Stimulated activated CD4-positive, alpha-beta T cell treated with anti-CD3 and anti-CD28 coated beads, TNF-alpha, amount 100 ng/mL, for 4 hours (primary cell): ENCODE measurements at places on chromosomes 7 and 10.

GRCh38 chr10:113538151-113538550 lies 14.7 kb upstream of the HABP2 start:
- DNase-seq: no peak

DNA sequence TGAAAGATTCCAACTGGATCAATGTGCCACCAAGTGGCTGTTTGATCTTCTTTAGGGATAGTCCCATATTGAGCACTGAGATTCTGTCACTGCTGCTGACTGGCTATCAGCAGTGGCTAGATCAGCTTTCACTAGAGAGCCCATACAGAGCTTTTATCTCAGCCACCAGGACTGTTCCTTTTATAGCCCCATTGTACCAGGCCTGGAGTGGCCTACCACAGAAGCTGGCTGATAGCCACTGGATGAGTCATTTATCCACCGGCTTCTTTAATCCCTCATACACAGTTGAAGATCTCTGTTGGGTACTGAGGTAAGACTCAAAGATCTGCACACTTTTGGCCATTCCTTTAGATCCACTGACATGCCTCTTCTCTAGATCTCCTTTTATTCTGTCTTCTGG lies 1101.1 kb downstream of the SORCS3 start:
- DNase-seq: no peak

- no peak for DNase-seq
These were observed 227.2 kb downstream of the ELFN1 start for GRCh38 chr7:1897076-1897860.

GRCh38 chr7:85924062-85924461 lies 719.6 kb upstream of the GRM3 start:
- no peak for DNase-seq

GRCh38 chr10:86100581-86101061 lies 266.0 kb downstream of the GRID1 start:
- no peak for DNase-seq

DNA sequence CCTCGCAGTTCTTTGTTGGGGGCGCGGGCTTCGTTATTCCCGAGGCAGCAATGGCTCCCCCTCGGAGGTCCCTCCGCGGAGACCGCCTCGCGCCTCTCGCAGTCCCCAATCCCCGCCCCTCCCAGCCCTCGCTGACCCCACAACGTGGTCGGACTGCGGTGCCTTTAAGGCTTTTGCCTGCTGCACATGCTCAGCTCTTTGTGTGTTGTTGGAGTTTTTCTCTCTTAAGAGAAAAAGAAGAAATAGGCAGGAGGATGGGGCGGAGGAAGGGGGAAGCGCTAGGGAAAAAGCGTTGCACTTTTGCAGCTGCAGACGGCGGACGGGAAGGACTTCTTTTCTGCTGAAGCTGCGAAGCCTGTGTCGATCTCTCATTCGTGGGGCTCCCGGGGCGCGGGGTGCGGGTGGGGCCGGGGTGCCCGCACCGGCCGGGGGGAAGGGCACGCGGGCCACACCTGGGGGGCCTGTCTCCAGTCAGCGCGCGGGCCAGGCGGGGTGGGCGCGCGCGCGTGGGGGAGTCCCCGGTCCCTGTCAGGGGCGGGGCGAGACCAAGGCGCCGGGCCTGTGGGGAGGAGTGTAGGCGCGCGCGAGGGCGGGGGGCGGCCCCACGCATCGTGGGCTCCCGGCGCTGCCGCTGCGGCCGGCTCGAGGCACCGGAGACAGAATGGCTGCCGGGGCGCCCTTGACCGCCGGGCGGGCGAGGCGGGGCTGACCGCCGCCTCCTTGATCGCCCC lies 445 bp upstream of the ATRNL1 start:
- DNase-seq: no peak

DNA sequence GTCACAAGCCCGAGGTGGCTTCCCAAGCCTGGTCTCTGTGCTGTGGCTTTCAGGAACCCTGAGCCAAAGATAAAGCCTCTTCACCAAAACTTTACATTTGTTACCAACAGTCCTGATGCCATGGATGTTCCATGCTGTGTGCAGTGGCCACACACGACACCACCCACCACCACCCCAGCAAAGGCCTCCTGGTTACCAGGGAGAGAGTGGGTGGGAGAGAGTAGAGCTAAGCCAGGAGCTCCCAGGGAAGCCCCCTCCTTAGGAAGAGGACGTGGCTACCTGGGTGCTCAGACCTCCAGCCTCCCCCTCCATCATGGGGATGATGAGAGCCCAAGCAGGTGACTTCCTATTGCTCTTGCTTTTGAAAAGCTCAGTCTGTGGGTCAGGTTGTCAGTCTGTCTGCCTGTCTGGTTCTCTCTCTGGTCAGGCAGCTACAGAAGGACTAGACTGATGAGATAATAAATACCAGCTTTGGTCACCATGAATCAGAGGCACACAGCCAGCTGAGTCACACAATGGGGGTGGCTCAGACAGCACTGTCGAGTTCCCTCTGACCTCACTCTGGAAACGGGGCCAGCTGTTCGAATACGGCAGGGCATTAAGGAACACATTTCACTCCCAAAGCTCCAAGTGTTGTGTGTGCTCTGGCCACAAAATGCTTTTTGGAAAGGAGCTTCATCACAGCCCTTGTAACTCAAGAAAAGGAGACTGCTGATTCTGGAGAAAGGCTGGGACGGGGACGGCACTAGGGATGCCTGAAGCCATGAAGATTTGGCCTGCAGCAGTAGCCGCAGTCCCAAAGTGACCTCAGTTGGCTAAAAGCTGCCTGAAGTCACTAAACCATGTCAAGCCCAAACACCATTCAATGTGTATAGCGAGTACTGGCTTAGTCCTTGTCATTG lies 166.0 kb downstream of the FANK1 start:
- no peak for DNase-seq

- no peak for DNase-seq
These were observed 57.0 kb downstream of the MALSU1 start for GRCh38 chr7:23356168-23356567.

GRCh38 chr7:117673839-117674238 lies 194.0 kb downstream of the CFTR start:
- DNase-seq: no peak

GRCh38 chr10:132496360-132497062 lies 41.1 kb upstream of the INPP5A start:
- DNase-seq: no peak

DNA sequence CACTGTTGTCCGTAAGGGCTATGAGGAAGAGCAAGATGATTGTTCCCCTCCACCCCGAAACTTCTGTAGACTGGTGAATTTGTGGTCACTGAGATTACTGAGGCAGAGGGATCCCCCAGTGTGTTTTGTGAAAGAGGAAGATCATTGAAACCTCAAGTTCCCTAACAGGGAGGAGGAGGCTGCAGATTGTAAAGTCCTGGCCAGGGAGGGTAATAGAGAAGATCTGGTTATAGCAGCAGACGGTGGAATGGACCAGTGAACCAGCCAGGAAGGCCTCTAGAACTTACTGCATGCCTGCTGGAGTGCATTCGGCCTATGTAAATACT lies 31.1 kb downstream of the LMTK2 start:
- DNase-seq: no peak

DNA sequence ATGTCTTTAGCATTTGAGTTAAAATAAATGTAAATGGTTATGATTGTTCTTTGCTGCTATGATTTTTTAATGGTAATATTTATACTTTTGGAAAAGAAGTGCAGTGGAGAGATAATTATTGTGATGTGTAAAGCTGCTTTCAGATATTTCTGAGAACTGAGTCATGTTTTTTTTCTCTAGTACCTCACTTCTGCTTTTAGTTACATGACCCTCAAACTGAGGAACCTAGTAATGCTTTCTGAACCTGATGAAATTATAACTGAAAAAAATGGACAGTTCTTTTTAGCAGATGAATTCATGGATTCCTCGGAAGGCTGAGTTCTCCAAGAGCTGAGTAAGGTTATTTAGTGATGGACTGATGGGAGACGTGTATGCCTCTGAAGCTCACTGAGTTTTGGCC lies 167.8 kb downstream of the CDCA7L start:
- no peak for DNase-seq

GRCh38 chr7:77843194-77843593 lies 44.6 kb downstream of the PHTF2 start:
- DNase-seq: no peak

DNA sequence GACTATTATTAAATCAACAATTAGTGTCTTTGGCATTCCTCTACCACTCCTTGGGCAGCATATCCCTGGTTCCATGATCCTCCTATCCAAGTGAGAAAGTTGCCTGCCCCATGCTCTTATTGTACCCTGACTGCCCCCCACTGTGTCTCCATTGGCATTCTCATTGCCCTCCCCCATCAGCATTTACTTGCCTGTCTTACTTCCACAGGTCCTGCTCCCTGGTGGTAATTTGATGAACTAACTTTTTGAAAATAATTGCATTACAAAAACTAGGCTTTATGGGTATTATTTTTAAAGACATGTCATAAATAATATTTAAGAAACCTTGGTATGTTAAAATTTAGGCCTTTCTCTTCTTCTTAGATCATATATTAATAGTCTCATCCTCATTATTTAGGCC lies 346.4 kb downstream of the PCLO start:
- DNase-seq: no peak

- no peak for DNase-seq
These were observed 588.7 kb upstream of the PFKP start for GRCh38 chr10:2478656-2479055.

DNA sequence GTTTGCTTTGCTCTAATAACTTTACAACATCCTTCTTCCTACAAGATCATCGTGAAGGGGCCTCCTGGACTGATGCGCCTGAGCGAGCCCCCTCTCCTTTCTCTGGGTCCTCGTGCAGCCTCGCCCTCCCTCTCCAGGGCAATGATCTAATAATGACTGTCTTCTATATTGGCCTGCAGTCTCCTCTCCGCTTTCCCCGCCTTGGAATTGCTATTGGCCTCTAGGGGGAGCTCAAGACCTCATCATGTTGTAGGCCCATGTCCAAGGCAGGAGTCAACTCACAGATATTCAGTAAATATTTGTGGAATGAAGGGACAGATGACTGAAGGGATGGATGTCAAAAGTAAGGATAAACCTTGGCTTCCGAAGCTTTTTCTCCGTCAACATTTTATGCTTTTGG lies 1180.3 kb downstream of the TYW1 start:
- DNase-seq: no peak

- DNase-seq: no peak
These were observed 79.7 kb downstream of the PODXL start for GRCh38 chr7:131476740-131477139.

DNA sequence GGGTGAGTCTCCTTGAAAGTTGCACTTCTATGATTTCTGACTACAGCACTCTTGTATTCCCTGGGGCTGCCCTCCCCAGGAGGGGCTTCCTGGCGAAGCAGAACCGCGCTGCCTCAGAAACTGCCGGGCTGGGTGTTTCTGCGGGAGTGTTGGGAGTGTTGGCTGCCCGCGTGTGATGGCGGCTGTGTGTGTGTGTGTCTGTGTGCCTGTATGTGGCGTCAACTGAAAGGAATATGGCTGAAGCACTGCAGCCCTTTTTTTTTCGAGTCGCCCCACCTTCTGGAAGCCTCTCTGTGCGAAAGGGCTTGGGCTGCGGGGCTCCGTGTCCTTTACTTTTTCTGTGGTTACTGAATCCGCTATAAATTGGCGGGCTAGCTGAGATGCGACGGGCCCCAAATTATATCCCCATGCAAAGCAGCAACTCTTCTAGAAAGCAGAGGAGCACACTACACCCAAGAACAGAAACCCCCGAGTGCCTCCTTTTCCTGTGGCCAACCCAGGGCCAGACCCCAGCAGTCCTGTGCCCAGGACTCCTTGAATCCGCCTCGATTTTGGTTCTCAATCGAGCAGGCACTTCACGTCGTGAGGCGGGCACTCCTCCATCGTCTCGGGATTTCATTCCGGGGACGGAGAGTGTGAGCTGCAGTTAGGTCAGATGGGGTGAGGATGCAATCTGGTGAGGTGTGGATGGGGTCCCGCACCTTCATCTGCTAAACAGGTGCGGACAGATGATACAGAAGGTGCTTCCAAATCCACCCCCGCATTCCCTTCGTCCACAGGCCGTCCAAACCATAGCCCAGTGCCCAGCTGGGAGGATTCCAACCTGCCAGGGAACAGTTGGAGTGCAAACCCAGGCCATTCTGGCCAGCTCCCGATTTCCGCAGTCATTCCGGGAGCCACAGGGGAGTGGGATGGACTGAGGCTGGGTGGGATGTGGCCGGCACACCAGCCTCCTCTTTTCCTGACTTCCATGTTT lies 22.5 kb upstream of the ZNF273 start:
- DNase-seq: no peak

GRCh38 chr10:4070921-4071660 lies 286.1 kb upstream of the KLF6 start:
- no peak for DNase-seq

DNA sequence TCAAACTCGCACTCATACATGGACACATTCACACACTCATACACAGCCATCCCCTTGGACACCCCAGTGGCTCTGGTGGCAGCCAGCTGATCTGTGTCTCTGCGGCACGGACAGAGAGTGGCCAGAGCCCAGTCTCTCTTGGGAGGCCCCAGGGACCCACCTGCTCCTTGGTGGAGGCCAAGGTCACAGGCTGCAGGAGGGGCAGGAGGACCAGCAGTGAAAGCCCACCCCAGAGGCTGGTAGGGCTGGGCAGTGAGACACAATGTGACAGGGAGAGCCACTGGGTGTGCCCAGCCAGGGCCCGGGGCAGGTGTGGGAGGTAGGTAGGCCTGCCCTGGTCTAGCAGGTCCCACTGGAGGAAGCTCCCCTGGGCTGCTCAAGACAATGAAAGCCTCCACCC lies 18.5 kb downstream of the SHH start:
- DNase-seq: no peak

DNA sequence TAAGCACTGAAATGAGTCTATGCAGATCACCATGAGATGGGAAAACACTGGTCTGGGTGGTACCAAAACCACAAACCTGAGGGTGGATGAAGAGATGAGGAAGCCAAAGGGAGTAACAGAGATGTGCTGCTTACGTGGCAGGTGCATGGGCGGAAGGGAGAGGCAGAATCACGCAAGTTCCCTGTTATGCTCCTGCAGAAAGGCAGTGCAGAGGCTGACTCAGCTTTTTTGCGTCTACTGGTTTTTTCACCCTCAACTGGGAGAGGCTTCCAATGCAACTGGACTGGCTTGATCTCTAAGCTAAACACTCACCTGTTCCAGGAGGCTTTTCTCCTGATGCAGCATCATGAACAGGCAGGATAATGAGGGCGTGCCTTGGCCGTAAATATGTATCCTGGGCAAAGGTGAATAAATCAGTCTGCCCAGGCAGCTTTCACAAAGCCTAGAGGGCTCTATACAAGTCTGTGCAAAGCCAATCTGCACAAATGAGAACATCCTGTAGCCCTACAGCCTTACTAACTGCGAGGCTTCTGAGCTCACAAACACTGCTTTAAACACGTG lies 95.4 kb upstream of the AFAP1L2 start:
- peak; percentile 45 for DNase-seq

- DNase-seq: no peak
These were observed 568.1 kb upstream of the LRRN3 start for GRCh38 chr7:110522761-110523200.

DNA sequence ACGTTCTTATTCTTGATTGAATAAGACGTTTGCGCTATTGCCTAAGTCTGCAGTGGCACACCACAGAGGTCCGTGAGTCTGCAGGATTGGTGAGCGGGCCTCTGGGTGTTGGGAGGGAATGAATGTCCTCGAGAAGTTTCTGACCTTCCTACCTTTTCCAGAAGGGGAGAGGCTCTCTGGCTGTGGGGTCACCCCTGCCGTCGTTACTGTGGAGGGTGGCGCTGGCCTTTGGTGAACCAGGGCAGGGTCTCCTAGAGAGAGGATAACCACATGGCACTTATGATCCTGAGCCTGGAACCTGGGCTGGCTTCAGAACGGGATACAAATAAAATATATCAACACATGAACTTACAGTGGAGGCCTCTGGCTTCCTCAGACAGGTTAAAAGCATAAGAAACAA lies 13.8 kb downstream of the IL15RA start:
- no peak for DNase-seq

GRCh38 chr10:21496343-21497176 lies 28.9 kb downstream of the SKIDA1 start:
- DNase-seq: no peak

GRCh38 chr10:62062752-62063512 lies 161.4 kb downstream of the ARID5B start:
- no peak for DNase-seq
